ENCODE measurements at places on chromosomes 2 and 18.

DNA sequence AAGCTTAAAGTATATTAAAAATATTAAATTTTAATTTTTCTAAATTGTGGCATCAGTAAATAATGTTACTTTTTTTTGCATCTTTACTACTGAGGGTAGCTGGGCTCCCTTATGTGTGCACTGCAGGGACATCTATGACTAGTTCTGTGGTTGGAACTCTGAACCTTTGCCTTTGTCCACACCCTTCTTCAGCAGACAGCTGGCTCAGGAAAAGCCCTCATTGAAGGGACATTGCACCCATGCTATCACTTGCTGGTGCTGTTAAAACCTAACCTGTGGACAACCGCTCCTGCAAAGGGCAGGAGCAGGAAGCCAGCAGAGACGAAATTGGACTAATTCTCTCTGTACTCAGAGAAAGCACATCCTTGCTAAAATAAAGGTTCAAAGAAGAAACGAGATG, 30.1 kb downstream of the MOCOS start:
- no peak for DNase-seq

GRCh38 chr2:26671691-26672090, 20.8 kb upstream of the KCNK3 start:
- DNase-seq, result no peak

- DNase-seq, result no peak
Observed at GRCh38 chr18:54440292-54440691, 82.6 kb downstream of the C18orf54 start.

GRCh38 chr2:98467082-98467536, 22.5 kb downstream of the INPP4A start:
- no peak for DNase-seq

- DNase-seq, result no peak
Observed at GRCh38 chr18:57542126-57542525, 44.4 kb downstream of the FECH start.
